ENCODE measurements at places on chromosomes 7 and 10.

DNA sequence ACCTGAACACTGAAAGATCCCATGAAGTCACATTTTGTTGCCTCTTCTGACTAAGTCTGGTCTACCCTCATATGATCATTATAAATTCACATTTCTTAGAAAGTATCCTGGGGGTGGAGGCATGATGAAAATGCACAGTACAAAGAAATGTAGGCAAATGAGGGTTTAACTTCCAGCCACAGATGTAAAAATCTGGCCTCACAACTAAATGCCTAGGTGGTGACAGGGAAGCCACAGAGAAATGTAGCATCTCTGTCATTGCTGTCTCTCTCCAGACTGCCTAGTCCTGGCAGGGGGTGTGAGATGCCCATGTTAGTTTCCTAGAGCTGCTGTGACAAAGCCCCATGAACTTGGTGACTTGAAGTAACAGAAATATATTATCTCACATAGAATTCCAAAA, 395.9 kb downstream of the SORCS3 start:
- DNase-seq: no peak

- DNase-seq: no peak
These were observed 2.9 kb upstream of the LCOR start for GRCh38 chr10:96829029-96829773.

- DNase-seq: no peak
These were observed 302.2 kb downstream of the RPS24 start for GRCh38 chr10:78335691-78336401.

- DNase-seq: no peak
These were observed 1.0 kb downstream of the ASB10 start for GRCh38 chr7:151185762-151186639.

All from B cell (primary cell).